ENCODE measurements at places on chromosomes 6 and 20. TPM values are rescaled to one million over a fixed set of nuclear protein-coding genes. Genes with fewer than 3 reads are reported as not detected.

The SYNDIG1 gene
- not detected for total RNA-seq

The SNAP91 gene
- not detected for total RNA-seq

The SUMO4 gene
- total RNA-seq: 0.25 TPM

The GRM4 gene
- total RNA-seq: not detected

The DEFB127 gene
- not detected for total RNA-seq

The FBXO5 gene
- total RNA-seq: 2.0 TPM

The PNLDC1 gene
- 0.51 TPM for total RNA-seq

The MAP7 gene
- total RNA-seq: 39.3 TPM

The LPA gene
- not detected for total RNA-seq

The ZBP1 gene
- 0.19 TPM for total RNA-seq

The TUBB gene
- total RNA-seq: 179 TPM

The STMND1 gene
- not detected for total RNA-seq

The ZNF76 gene
- 12.4 TPM for total RNA-seq

The MUC22 gene
- not detected for total RNA-seq

The ECHDC1 gene
- total RNA-seq: 25.8 TPM

The UBE3D gene
- 5.1 TPM for total RNA-seq

The TREML2 gene
- total RNA-seq: not detected

The SRPK1 gene
- 145 TPM for total RNA-seq

The GRIK2 gene
- 0.04 TPM for total RNA-seq

The C20orf202 gene
- 0.52 TPM for total RNA-seq

The CCN2 gene
- 52.8 TPM for total RNA-seq

The SLC17A4 gene
- not detected for total RNA-seq

The R3HDML gene
- total RNA-seq: not detected

The DUSP22 gene
- 66.4 TPM for total RNA-seq

The SLC35F1 gene
- 0.61 TPM for total RNA-seq

The FAM110A gene
- 90.1 TPM for total RNA-seq

The EHMT2 gene
- total RNA-seq: 25.5 TPM

The ZNF341 gene
- total RNA-seq: 3.5 TPM

The KHDRBS2 gene
- not detected for total RNA-seq

The NEURL2 gene
- total RNA-seq: 6.5 TPM

The FAM162B gene
- total RNA-seq: 2.9 TPM

The CST1 gene
- not detected for total RNA-seq

The SLC2A10 gene
- 10.0 TPM for total RNA-seq

The FRK gene
- total RNA-seq: 3.2 TPM

The MLN gene
- not detected for total RNA-seq

The SCGN gene
- not detected for total RNA-seq

All from lower leg skin (tissue), 4 donors.